Osteocyte (in vitro differentiated cells): ENCODE measurements at places on chromosomes 2 and 18. TPM values are rescaled to one million over a fixed set of nuclear protein-coding genes. Genes with fewer than 3 reads are reported as not detected.
A peak's percentile ranks its signal among the peaks of the same experiment; 100 is the strongest.

DNA sequence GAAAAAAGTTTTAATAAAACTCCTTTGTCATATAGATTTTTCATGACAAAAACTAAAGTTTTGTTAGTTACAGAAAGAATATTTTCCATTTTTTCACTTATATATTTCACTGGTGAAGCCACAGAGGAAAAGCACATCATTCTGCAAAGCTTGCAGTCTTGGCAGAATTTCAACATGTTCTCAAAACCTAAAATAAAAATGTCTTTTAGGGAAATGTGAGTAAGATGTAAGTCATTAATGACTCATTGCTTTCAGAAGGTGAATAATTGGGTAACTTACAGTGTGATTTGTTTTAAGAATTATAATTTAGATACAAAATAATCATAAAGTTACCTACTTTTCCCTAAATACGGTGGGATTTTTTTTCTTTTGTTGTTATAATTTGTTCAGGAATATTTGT, 43.4 kb upstream of the TNFRSF11A start:
- DNase-seq, result no peak

NT5C1B gene
- total RNA-seq, result not detected in 2 replicates

CNDP1 gene
- total RNA-seq, result not detected in 2 replicates

GRCh38 chr18:31596081-31596872, 4.6 kb downstream of the TTR start:
- DNase-seq, result no peak

DNA sequence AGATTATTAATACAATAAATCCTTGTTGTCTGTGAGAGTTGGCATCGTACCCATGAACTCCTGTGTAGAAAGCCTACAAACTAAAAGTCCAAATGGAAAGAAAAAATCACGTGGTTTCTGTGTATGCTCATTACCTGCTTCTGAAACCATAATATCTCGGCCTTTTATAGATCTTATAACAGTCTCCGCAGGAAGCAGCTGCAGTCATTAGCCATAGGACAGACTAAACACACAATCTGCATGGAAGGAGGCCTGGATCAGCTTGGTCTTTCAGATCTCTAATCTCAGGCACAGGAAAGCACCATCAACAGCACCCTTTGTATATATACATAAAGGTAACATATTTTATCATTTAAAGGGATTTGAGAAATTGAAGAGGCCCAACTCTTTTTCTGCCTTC, 508.9 kb upstream of the TCF4 start:
- DNase-seq, result no peak

DNA sequence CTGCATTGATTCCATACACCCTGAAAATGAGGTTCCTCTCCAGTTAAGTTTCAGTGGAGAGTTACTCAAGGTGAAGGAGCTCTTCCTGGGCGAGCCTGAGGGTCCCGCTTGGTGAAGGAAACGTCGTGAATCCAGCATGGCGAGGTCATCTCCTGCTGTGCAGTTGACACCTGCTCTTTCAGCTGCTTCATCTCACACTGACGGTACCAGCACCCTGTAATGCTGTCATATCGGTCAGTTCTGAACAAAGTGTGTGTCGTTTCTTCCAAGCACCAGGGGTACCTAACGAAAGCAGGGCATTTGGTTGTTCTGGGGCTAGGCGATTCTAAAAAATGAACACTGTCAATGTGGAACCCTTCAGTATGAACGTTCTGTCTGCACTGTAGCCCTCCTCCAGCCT, 52.6 kb downstream of the ITGB1BP1 start:
- DNase-seq, result no peak

- no peak for DNase-seq
Observed at GRCh38 chr2:63819765-63820717, 21.7 kb upstream of the UGP2 start.

- DNase-seq, result peak; percentile 60
Observed at GRCh38 chr2:239927424-239927981, 97.6 kb downstream of the NDUFA10 start.

ZAP70 gene
- total RNA-seq, result 0.44 and 1.1 TPM in 2 replicates

DNA sequence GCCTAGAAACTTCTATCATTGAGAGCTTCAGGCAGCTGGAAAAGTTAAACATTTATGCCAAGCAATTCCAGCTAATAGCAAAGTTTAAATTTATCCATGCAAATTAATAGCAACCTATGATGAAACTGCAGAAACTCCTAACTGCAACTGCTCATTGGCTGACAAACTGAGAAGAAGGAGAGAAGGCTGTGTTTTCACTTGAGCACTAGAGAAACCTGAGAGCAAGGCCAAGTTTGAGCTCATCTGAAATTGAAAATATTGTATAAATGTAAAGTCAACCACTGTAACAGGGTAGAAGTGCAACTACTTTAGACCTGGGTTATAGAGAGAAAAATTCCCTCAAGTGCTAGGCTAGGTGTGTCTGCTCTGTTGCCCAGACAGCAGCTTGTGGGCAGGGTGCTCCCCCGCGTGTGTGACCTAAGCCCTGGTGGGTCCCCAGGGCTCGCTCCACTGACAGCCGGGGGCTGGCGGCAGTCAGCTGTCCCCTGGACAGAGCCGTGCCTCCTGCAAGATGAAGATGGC, 50.2 kb downstream of the CABYR start:
- DNase-seq, result no peak
